ENCODE measurements at places on chromosomes 11 and 22. TPM values are rescaled to one million over a fixed set of nuclear protein-coding genes. Genes with fewer than 3 reads are reported as not detected.

The B3GAT1 gene
- total RNA-seq = under 0.01 TPM

The TRIM6 gene
- 2.4 TPM for total RNA-seq

The YAP1 gene
- total RNA-seq = not detected

The HBE1 gene
- total RNA-seq = under 0.01 TPM

The ANKRD49 gene
- 11.3 TPM for total RNA-seq

The BCO2 gene
- 1.3 TPM for total RNA-seq

The MMP12 gene
- total RNA-seq = not detected

The OR52A1 gene
- total RNA-seq = 0.27 TPM

The CDC42EP1 gene
- under 0.01 TPM for total RNA-seq

The DCDC1 gene
- not detected for total RNA-seq

The OR51S1 gene
- total RNA-seq = not detected

The MIF gene
- total RNA-seq = 243 TPM

The CBLIF gene
- not detected for total RNA-seq

The MMP8 gene
- total RNA-seq = 1.3 TPM

The OR52E8 gene
- total RNA-seq = not detected

The YPEL4 gene
- total RNA-seq = 3.5 TPM

The KDM4E gene
- not detected for total RNA-seq

The JAML gene
- total RNA-seq = 26.9 TPM

The SNX32 gene
- total RNA-seq = 4.3 TPM

The BDNF gene
- total RNA-seq = under 0.01 TPM

The OSM gene
- total RNA-seq = 88.9 TPM

The STX5 gene
- 56.3 TPM for total RNA-seq

The FOLR3 gene
- total RNA-seq = not detected

The ZNF215 gene
- 2.7 TPM for total RNA-seq

The SMTNL1 gene
- not detected for total RNA-seq

The POLR3H gene
- 21.5 TPM for total RNA-seq

The DESI1 gene
- total RNA-seq = 6.7 TPM
